ENCODE measurements at places on chromosomes 13 and 19.
A peak's percentile ranks its signal among the peaks of the same experiment; 100 is the strongest.

GRCh38 chr13:21673789-21674489 lies 3.1 kb downstream of the FGF9 start:
- DNase-seq, result peak; percentile 47

GRCh38 chr13:109694972-109695371 lies 91.4 kb downstream of the IRS2 start:
- DNase-seq, result no peak

DNA sequence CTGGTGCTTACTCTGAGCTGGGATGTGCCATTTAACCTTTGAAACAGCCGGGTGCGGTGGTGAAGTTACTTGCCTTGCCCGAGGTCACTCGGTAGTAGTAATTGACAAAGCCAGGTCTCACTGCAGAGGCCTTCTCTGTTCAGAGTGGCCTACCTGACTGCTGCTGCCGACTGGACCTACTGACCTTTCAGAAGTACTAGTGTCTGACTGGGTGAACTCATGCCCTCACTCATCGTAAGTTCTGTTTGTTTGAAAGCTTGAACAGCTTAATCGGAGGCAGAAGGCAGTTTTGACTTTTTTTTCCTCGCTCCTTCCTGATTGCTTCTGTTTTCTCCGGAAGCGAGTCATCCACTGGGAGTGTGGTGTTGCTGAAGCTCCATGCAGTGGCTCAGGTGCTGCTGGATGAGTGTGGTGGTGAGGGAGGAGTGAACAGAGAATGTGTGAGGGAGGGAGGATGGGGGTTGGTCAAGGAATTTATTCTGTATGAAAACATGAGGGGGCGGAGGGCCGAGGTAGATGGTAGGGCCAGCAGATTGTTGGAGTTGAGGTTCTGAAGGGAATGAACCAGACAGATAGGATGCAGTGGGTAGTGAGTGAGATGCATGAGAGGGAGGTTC lies 2.7 kb downstream of the SPINT2 start:
- no peak for DNase-seq

GRCh38 chr13:84192125-84192524 lies 309.9 kb upstream of the SLITRK1 start:
- DNase-seq, result peak; percentile 65

- peak; percentile 27 for DNase-seq
Observed at GRCh38 chr13:110841846-110842245, 73.0 kb downstream of the ANKRD10 start.
